Stimulated activated memory B cell treated with anti-CD40 and anti-IgM and Interleukin-4, amounts not matched to agents 10 μg/mL and 1 μg/mL and 100 μg/mL, for 72 hours (primary cell): ENCODE measurements at places on chromosomes 5 and 9.

- no peak for ATAC-seq
Measured at GRCh38 chr5:157107508-157107907, 1.3 kb downstream of the HAVCR2 start.

DNA sequence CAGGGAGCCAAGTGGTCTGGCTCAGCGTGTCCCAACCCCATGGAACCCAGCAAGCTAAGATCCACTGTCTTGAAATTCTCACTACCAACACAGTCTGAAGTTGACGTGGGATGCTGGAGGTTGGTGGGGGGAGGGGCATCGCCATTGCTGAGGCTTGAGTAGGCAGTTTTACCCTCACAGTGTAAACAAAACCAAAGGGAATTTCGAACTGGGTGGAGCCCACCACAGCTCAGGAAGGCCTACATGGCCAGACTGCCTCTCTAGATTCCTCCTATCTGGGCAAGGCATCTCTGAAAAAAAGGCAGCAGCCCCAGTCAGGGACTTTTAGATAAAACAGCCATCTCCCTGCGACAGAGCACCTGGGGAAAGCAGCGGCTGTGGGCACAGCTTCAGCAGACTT, 17.1 kb upstream of the FBXL17 start:
- ATAC-seq: no peak

GRCh38 chr9:131446276-131446675, 52.4 kb downstream of the PRRC2B start:
- ATAC-seq: no peak

DNA sequence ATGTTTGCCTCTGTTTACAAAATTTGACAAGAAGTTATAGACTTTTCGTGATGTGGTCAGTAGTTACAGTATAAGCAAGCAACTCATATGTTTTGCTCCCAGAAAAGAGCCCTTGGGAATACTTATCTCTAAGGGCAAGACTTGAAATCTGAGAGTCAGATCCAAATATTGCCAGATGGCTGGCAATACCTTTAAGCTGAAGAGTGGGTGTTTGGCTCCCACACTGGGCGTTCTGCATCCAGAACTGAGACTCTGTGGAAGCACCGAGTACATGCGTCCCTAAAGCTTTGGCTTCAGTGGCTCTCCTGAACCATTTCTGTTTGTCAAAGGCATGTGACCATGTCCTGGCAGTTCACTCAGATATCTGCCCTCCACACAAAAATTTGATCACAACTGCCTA, 194.1 kb downstream of the DCP2 start:
- ATAC-seq: no peak

- no peak for ATAC-seq
Measured at GRCh38 chr9:101737705-101738565, 512 bp downstream of the GRIN3A start.

GRCh38 chr5:179124853-179125788, 64.9 kb downstream of the ZNF354C start:
- ATAC-seq: no peak

- no peak for ATAC-seq
Measured at GRCh38 chr5:1110307-1111240, 1.3 kb downstream of the SLC12A7 start.

GRCh38 chr5:147396070-147396823, 113.6 kb downstream of the DPYSL3 start:
- no peak for ATAC-seq

DNA sequence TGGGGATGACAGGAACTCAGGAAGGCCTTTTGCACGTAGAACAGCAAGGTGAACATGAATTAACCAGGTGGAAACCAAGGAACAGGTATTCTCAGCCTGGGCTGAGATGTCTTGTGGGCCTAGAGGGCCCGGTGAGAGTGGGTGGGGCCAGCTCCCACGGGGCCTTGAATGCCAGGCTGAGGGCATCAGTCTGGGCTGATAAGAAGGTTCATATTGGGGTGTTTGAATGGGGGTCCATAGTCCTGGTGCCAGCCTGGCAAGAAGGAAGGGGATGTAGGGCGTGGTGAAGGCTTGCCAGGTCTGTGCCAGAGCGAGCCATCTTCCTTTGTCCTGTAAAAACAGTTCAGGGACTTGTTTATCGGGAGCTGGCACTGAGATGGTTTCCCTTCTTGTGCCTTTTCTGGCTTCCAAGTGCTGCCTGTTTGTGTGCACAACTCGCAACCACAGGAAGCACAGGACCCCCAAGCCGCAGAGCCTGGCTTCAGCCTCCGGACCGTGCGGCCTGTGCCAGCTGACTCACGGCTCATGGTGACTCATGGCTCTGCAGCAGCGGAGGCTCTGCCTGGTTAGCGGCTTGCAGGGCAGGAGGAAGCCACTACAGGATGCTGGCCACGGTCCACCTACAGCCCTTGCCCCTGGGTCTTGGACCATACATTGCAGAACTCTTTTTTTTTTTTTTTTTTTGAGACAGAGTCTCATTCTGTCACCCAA, 2.4 kb downstream of the CARD19 start:
- no peak for ATAC-seq

- peak; percentile 58 for ATAC-seq
Measured at GRCh38 chr9:19946441-19947109, 157.7 kb upstream of the SLC24A2 start.

- ATAC-seq: no peak
Measured at GRCh38 chr9:121768416-121769015, 117.1 kb downstream of the DAB2IP start.

GRCh38 chr5:53915120-53915519, 354.7 kb downstream of the NDUFS4 start:
- ATAC-seq: no peak

DNA sequence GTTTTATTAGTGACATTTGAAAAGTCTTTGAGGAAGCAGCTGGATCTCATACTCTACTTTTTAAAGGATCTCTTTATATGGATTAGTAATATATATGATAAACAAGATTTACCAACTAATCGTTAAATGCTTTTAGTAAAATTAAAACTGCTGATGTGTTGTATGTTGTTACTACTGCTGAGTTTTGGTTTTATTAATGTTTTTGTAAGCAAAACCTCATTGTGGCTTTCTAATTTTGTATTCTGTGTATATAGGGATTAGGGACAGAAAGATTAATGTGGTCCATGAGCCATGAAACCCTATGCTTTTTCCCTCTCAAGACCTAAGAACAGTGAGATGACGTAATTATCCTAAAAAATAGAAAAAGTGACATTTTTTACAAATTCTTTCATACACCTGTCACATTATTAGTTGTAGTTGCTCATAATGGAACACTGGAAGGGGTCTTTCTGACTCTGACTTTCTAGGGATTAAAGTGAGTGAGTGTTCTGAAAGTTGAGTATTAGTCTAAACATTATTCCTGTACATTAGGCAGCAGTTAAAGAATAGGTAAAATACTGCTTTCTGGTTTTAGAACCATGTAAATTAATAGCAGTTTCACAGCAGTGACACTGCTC, 85.9 kb downstream of the SLC12A2 start:
- ATAC-seq: no peak

DNA sequence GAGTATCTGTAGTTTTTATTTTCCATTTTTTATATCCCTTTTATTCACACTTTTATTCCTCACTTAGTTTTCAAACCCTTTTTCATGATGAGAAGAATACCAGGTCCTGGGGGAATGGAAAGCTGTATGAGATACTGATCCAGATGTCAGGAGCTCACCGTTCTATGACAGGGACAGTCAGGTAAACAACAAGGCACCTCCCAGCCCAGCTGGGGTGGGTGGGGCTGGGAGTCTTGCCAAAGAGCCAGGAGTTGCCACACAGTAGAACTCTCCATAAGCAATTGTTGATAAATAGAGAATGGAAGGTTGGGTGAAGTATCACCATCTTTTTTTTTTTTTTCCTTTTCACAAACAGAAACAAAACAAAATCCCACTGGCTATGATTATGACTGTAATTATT, 225.8 kb downstream of the NSG2 start:
- ATAC-seq: no peak

DNA sequence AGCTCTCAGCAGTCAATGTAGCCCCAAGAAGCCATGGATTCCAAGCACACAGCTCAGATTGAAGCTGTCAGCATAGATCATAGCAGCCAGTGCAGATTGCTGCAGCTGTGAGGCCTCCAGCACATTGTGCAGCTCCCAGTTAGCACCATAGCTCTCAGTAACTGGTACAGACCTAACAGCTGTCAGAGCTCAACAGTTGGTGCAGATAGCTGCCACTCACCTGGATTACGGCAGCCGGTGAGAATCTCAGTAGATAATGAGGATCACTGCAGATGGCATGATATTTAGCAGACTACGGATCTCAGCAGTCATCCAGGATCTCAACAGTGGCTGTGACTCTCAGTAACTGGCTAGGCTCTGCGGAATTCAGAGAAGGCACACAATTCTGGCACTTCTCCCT, 500.4 kb downstream of the TUSC1 start:
- ATAC-seq: no peak

DNA sequence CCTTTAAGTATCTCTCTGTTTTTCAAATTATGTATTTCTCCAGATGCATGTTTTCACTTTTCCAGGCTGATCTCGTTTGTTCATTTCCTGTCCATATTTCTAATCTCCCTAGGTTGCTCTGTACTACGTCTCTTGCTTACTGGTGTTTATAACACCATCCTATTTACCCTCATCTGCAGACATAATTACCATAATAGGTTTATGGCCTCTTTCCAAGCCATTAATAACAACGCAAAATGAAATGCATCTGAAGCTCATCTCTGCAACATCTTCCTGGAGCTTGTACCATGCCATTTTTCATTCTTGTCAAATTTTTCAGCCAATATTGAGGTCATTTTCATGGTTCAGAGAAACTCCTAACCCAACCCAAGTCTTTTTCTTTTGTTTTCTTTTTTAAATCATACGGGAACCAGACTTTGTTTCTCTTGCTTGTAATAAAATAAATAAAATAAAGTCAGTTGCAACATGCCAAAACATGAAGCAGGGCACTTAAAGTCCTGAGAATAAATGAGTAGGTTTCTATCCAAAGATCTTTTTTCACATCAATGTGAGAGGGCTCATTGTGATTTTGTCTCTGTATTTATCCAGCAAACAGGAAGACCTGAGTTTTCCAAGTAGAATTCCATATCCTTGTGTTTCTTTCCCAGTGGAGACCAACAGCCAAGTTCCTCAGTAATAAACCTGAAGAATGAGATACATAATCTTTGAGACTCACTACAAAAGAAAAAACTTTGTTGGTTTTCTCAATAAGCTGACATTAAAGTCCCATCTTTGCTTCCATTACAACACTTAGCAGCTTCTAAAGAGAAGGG, 37.0 kb downstream of the DPYSL3 start:
- no peak for ATAC-seq

DNA sequence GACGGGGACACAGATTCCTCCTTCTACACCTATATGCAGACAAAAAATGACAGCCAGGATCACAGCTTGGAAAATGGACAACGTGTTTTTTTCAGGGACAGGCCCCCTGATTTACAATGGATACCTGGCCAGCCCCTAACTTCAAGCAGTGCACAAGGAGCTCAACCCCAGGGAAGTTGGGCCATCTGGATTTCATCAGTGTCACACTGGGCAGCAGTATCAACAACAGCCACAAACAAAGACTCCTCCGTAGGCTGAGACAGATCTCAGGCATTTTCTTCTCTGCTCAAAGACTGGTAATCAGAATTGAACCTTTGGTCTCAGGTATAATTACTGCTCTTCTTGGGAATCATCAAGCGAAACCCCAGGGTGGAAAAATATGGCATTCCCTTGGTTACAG, 374.0 kb downstream of the ZNF608 start:
- ATAC-seq: no peak

- ATAC-seq: no peak
Measured at GRCh38 chr5:78547183-78547582, 101.4 kb downstream of the LHFPL2 start.

DNA sequence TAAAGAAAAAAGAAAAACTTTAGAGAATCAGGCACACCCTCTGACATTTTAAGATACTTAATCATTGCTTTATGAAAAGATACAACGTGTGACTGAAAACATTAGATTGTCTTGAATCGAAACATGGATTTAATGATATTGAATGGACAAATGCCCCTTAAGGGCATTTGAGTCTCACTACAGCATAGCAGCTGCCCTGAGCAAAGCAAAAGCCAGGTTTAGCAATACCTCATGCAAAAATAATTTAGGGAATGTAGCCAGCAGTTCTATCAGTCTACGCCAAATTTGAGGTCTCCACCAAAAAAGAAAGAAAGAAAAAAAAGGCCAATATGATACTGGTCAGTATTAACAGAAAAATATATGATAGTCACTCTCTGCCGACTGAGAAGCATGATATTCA, 56.6 kb upstream of the LMNB1 start:
- ATAC-seq: no peak

DNA sequence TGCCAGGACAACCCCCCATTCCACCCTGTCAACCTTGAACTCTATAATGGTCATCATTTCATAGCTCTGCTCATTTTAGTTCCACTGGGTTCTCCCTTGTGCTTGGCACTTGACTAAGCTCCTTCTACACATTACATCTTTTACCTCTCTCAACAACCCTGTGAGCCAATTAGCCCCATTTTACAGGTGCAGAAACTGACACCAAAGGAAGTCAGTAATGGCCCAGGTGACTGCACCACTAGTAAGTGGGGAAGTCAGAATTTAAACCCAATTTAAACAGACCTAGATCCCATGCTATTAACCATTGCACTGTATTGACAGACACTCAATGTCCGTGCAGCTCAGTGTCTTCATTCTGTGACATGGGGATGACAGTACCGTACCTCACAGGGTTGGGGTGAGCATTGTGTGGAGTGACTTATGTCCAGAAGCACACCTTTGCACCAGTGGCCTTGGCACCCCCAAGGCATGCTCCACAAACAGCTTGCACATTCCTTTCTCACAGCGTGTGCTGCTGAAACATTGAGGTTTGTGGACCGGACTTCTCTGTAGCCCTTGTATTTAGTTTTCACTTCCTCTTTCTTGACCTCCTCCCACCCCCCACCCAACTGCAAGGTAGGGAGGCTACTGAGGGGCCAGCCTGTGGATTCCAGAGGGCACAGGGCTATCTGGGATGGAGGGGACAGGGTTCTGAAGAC, 23.1 kb downstream of the IRF1 start:
- ATAC-seq: peak; percentile 59

GRCh38 chr5:172403189-172403796, 51.0 kb downstream of the SH3PXD2B start:
- no peak for ATAC-seq

- ATAC-seq: no peak
Measured at GRCh38 chr5:83009408-83009807, 67.8 kb downstream of the TMEM167A start.

DNA sequence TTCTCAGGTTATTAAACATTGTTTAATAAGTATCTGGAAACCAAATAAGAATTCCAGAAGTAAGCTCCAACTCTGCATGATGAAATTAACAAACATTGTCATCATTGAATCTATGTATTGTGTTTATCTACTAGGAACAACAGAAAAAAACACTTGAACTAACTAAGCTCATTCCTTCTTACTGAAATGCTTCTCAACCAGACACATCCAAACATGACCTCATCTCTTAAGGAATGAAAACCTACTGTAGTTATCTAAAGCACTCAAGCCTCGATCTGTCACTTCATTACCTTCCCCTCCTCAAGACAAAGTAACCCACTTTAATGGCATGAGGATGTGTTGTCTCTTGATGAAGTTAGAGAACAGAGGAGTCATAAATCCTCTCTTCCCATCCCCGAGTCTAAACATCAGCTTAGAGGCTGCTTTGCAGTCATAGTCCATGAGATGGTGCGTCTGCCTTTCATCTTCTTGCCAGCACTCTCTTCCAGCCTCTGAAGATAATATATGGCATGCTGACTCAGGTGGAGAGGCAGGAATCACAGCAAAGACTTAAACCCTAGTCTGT, 86.5 kb downstream of the CEMIP2 start:
- no peak for ATAC-seq

GRCh38 chr9:121242219-121242958, 25.6 kb upstream of the GSN start:
- ATAC-seq: no peak
